ENCODE measurements at places on chromosomes 5 and 9.

- no peak for DNase-seq
Measured at GRCh38 chr5:111948092-111948841, 191.3 kb upstream of the NREP start.

GRCh38 chr5:145906401-145906800, 30.0 kb upstream of the SH3RF2 start:
- no peak for DNase-seq

DNA sequence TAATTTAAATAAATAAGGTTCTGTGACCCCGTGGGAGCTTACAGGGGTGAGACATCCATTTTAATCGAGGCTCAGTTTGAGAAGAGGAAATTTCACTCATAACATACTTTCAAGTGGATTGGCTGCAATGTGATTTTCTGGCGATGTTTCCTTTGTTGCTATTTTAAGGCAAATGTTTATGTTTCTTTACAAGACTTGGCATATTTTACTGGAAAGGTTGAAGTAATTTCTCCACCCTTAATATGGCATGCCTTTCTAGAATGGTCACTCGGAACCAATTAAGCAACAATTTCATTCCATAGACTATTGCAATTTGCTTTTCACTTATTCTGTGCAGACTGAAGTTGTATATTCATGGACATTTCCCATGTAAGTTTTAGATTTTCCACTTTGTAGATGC, 438.0 kb upstream of the WWC1 start:
- no peak for DNase-seq

DNA sequence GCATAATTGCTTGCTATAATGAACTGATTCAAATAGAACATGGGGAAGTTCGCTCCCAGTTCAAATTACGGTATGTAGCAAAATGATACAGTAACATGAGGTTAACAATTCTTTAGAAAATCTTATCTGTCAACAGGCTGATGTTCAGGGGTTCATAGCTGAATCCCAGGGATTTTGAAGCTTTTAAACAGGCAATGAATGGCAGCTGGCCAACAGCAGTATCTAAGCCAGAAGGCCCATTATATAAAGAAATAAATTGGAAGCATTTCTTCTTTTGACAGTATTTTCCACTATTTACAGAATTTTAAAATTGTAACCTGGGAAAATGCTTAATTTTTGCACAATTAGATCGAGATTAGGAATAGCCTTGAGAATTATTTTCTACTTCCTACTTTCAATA, 126.8 kb downstream of the PDE8B start:
- DNase-seq: no peak
